CD4-positive, CD25-positive, alpha-beta regulatory T cell (primary cell): ENCODE measurements at places on chromosomes 6 and 20. TPM values are rescaled to one million over a fixed set of nuclear protein-coding genes. Genes with fewer than 3 reads are reported as not detected.

Gene PI16
- 62.2 TPM for total RNA-seq

Gene PDYN
- total RNA-seq = not detected

Gene DOK5
- total RNA-seq = not detected

Gene AGER
- 27.8 TPM for total RNA-seq

Gene CALHM5
- 0.10 TPM for total RNA-seq

Gene ANGPT4
- total RNA-seq = not detected

Gene SEMG1
- not detected for total RNA-seq

Gene MYBL2
- total RNA-seq = 2.7 TPM
